ENCODE measurements at places on chromosomes 13 and 19.
A peak's percentile ranks its signal among the peaks of the same experiment; 100 is the strongest.

- no peak for DNase-seq
Observed at GRCh38 chr19:33673996-33674625, 52.4 kb downstream of the CHST8 start.

- peak; percentile 84 for DNase-seq
Observed at GRCh38 chr19:53906211-53907192, 2.6 kb upstream of the CACNG7 start.

DNA sequence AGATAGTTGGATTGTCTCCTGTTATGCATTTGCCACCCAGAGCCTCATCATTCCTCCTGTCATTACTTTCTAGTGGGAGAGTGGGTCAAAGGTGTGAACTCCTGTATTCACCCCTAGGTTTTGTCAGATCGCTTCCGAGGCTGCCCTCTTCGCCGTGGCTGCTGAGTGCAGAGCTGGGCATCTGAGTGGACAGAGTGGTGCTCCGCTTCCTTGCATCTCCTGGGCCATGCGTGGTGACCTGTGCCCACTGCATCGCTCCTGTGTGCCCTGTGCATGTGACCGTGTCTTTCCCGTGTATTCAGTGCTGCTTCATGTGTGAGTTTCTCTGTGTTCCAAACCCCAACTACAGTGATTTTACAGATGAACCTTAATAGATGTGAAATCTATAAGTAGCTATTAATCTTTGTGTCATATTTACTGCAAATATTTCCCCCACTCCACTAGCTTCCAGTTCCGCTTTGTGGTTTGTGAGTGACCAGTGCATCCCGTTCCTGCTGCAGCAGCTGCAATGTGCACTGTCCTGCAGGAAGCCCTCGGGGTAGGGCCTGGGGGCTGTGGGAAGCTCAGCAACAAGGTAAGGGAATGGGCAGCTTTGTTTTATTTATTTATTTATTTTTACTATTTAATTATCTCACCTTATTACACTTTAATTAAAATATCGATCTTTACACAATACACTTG is 53.1 kb downstream of the C13orf46 start:
- DNase-seq, result peak; percentile 23

DNA sequence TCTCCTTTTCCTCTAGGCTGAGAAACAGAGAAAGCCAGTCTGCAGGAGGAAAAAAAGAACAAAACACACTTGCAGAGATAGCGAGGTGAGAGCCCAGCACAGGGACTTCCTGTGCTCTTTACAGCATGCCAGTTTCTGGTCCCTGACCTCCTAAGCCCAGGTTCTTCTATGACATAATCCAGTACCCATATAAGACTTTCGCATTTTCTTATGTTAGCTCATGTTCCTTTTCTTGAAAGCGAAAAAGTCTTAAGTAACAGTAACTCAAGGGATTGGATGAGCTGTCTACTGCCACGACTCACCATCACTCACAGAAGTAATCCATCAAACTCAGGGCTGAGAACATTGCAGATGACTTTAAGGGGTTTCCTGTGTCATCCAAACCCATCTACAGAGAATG is 17.4 kb downstream of the CCDC70 start:
- DNase-seq, result no peak

DNA sequence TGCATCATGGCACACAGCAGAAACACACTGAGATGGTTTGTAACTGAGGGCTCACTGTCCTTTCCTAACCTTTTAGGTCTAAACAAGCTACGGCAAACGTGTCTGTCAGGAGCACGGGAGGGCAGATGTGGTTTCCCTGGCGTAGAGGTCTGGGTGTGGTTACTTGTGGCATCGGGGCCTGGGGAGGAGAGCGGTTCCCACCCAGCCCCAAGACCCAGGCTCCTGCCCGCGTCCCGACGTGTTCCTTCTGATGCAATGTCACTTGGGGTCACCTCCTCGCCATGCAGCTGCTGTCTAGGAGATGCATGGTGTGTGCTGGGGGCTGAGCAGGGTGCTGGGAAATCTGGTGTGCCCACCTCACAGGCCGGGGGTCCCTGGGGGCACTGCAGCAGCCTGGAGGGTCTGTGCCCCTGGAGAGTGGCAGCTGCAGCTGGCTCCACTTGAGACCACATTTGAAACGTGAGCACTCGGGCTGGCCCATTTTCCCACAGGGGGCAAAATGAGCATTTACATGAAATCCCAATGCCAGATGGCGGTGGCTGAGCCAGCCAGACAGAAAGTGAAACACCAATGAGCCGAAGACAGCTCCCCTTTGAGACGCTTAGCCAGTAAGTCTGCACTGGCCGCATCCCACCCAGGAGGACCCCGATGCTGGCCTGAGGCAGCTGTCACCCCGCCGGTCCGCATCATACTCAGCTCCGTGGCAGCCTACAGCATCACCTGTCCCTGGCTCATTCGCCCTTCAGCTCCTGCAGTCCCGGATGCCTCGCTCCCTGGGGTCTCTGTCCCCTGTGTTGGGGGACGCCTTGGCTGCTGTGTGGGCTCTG is 22.3 kb upstream of the MYDGF start:
- no peak for DNase-seq

DNA sequence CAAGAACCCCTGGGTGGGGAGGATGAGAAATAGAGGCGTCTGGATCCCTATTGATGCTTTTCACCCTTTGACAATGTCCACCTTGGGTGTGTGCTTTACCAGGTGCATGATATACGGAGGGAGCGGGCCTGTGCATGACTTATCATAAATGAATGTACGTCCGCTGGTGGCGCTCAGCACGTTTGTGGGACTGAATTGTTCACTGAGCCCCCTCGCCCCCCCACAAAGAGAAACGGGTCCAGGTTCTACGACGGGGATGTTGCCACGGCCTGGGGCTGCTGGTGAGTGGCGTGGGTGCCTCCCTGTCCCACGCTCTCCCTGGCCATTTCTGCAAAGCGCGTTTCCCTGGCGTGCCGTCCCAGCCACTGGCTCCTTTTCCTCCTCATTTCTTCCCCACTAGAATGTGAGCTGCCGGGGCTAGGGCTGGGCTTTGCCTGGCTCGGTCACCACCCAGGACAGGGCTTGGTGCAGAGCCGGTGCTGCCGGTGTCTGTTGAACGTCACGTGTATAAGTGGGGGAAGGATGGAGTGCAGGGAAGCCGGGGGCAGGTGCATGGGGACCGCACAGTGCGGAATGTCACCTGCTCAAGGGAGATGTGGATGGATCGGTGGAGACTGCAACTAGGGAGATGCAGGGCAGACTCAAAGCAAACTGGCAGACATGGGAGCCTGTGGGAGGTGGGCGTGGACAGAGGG is 21.6 kb downstream of the LRRC4B start:
- no peak for DNase-seq

- peak; percentile 96 for DNase-seq
Observed at GRCh38 chr19:55384920-55385723, 610 bp upstream of the RPL28 start.

- DNase-seq, result no peak
Observed at GRCh38 chr19:42178791-42179674, 38.4 kb downstream of the DEDD2 start.

- DNase-seq, result peak; percentile 53
Observed at GRCh38 chr19:3479177-3479833, 1.0 kb downstream of the SMIM24 start.

GRCh38 chr19:44694184-44694579 is 4.8 kb upstream of the CEACAM16 start:
- DNase-seq, result no peak

- DNase-seq, result no peak
Observed at GRCh38 chr19:17103177-17103576, 27.6 kb downstream of the MYO9B start.

GRCh38 chr13:58729361-58729760 is 1097.8 kb downstream of the PCDH17 start:
- no peak for DNase-seq

GRCh38 chr13:63010072-63010658 is 1594.5 kb upstream of the PCDH20 start:
- DNase-seq, result no peak

- DNase-seq, result no peak
Observed at GRCh38 chr13:51397262-51397941, 55.4 kb downstream of the INTS6 start.

Measured in activated CD4-positive, CD25-positive, alpha-beta regulatory T cell treated with anti-CD3 and anti-CD28 coated beads, Interleukin-2, amount 50 U/mL, for 72 hours (primary cell).